ENCODE measurements at places on chromosomes 4 and X. TPM values are rescaled to one million over a fixed set of nuclear protein-coding genes. Genes with fewer than 3 reads are reported as not detected.

Gene SCD5
- 3.5 TPM for total RNA-seq

DNA sequence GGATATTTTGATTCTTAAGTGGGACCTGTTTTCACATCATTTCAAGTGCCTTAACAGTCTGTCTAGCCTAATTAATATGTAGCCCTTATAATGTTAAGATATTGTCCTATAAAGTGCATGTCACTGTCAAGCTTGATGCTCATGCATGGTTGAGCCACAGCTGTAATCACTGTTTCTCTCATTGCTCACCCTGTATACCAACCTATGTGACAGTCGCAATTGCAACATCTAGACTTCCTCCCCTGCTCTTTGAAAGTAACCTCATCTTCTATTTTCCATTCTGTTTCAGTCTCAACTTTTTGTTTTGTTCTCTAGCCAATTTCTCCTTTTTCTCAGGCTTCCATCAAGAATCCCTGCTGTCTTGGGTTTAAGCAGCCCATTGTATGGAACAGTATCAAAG lies 24.4 kb upstream of the MSL3 start:
- no peak for DNase-seq

DNA sequence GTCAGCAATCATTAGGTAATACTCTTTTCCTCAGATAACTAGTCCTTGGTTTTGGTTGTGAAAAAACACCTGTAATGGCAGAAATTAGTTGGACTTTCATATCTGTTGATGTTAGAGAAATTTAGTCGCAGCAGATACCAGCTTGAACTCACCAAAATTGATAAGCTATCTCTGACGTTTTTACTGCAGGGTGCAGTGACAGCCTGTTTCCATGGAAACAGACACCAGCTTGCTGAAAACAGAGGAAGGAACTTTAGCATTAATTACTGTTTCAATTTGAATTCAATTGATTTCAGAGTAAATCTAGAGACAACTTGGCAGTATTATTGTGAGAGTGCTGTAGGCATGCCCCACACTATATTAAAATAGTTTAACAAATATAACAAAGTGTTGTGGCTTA lies 246.5 kb downstream of the PPP1R2C start:
- no peak for DNase-seq

GRCh38 chr4:36177946-36178345 lies 66.4 kb downstream of the ARAP2 start:
- DNase-seq = no peak

DNA sequence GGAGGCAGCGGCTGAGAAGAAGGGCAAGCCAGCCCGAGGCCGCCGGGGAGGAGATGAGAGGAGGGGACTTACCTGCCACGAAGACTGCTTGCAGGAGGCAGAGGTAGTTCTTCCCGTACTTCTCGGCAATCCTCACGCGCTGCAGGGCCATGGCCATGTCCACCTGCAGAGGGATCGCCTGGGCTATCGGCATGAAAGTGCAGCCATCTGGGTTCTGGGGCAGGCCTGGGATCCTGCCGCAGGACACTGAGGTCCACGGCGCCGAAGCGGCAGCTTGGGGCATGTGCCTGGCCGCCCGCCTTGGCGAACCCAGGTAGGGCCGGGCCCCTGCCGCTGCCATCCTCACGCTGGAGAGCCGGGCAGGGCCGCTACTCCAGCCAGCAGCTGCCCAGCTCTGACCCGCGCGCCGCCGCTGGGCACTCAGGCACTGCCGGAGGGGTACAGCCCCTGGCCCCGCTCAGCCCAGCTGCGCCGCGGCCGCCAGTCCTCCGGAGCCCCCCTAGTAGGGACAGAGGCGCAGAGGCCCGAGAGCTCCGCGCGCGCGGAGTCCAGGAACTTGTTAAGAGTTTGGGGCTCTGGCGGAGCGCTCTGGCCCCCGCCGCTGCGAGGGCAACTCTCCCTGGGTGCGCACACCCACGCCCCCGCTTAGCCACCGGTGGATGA lies 16.0 kb downstream of the MCF2 start:
- DNase-seq = no peak

Gene FABP2
- total RNA-seq = not detected

DNA sequence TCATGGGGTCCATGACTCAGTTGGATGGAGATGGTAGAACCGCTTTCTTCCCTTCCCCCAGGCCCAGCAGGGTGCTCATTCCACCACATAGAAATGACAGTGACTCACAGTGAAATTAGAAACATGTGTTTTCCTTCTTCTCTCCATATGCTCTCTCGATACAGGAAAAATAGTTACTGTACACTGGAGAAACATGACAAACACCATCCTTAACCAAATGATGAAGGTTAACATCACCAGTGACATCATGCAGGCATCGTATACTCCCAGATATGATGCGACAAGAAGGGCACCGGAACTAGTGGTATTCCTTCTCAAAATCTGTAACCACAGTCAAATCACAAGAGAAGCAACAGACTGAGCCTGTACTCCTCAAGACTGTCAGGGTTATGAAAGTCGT lies 11.7 kb upstream of the RAB40A start:
- no peak for DNase-seq

Gene CT45A2
- not detected for total RNA-seq

DNA sequence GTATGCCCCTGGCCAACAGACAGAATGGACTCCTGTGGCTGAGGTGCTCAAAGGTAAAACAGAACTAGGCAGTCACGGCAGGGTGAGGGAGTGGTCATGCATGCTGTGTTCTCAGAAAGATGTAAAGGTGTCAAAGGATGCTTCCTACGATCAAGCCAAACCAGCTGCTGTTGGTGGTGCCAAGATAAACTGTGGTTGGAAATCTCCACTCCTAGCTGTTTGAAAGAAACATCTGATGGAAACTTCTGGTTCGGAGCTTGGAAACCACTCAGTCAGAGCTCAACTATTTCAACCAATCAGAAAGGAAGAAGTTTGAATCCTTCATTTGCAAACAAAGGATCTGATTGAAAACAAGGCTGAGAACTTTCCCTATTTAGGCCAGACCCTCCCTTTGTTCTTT lies 68.5 kb upstream of the DDX60 start:
- DNase-seq = no peak

DNA sequence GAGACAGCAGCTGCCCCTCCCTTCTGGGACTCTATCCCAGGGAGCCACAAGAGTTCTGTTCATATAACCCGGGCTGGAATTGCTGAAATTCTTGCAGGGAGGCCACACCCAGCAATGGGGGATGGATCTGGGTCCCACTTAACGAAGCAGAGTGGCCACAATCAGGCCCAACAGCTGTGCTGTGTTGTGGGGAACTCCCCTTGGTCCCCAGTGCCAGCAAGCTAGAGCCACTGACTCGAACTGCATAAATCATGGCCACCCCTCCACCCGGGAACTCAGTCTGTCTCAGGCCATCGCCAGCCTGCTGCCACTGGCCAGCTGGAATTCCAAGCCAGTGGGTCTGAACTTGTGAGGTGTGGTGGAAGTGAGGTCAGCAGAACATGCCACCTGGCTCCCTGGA lies 111.1 kb downstream of the KLF8 start:
- no peak for DNase-seq

DNA sequence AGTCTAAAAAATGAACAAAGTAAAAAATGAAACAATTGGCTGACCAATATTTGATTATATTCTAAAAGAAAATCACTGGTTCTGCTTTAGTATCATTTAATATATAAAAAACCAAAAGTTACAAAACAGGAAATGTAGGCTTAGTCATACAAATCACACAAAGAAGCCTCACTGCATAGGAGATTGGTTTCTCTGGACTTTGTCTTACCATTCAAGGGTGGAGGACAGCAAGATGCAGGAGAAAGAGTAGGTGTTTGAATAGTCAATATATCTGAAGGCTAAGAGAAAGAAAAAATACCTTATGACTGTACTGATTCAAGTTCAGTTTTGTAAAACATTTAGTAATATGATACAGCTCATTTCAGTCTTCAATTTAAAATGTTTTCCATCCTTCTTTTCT lies 28.6 kb upstream of the TAF9B start:
- peak; percentile 30 for DNase-seq

- no peak for DNase-seq
Observed at GRCh38 chrX:20224814-20225487, 41.8 kb downstream of the RPS6KA3 start.

DNA sequence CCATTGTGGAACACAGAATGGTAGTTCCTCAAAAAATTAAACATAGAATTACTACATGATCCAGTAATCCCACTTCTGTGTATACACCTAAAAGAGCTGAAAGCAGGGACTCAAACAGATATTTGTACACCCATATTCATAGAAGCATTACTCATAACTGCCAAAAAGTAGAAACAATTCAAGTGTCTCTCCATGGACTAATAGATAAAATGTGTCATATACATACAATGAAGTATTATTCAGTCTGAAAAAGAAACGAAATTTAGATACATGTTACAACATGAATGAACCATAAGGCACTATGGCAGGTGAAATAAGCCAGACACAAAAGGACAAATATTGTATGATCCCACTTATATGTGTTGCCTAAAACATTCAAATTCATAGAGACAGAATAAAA lies 145.1 kb downstream of the ANTXR2 start:
- no peak for DNase-seq

GRCh38 chr4:102604222-102604940 lies 103.2 kb downstream of the NFKB1 start:
- no peak for DNase-seq

DNA sequence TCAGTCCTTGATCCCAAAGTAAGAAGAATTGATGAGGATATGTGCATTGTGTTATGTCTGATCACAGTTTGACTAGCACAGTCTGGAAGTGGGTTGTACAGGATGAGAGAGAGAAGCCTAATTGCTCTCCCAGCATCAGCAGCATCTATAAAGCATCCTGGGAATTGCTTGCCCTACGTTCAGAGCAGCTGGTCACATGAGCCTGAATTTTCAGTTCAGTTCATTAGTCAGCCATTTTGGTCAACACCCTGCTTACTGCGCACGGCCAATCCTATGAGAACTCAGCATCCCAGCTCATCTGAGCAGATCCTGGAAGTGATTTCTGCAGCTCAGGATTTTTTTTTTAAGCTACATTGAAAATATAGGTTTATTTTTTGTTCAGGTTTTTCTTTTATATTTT lies at the start of gene RUFY3:
TSS of gene RUFY3 (plus strand) at position 218 of the 400 bp plus-strand sequence. CDS start 610 bp downstream, outside the sequence.
- no peak for DNase-seq

DNA sequence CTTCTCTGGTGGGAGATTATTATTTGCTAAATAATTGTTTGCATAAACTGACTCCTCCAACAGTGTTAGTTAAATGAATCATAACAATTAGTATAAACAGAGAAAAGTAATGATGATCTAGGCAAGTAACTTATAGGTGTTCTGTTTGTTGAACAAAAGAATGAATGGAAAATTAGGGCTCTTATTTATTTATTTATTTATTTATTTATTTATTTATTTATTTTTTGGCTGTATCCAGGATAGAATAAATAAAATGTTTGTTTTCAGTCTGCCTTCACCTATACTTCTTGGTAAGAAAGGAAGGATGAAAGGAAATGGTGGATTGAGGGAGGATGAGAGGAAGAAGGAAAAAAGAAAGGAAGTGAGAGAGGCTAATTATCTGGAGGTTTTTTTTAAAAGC lies 561.6 kb upstream of the MAGEB2 start:
- no peak for DNase-seq

Gene RS1
- not detected for total RNA-seq

Gene ATP8A1
- total RNA-seq = 0.19 TPM

Gene CT47B1
- not detected for total RNA-seq

GRCh38 chr4:174406383-174406782 lies 115.9 kb downstream of the HPGD start:
- no peak for DNase-seq

DNA sequence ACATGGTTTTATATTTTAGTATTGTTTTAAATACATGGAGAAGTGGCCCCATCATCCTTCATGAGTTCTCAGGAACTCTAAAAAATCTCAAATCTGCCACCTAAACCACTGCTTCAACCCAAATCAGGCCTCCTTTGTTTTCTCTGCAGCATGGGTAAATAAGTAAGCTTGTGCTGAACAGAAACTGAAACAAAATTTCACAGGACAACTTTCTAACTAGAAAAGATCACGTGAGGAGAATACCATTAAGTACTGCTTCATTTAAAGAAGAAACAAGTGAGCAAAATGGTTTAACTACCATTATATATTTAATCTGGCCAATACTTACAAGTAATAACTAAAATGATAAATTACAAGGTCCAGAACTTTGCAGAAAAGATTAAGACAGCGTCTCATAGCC lies 2.5 kb downstream of the ARAP2 start:
- peak; percentile 18 for DNase-seq

- DNase-seq = peak; percentile 3
Observed at GRCh38 chr4:21522296-21522695, 426.3 kb downstream of the KCNIP4 start.

DNA sequence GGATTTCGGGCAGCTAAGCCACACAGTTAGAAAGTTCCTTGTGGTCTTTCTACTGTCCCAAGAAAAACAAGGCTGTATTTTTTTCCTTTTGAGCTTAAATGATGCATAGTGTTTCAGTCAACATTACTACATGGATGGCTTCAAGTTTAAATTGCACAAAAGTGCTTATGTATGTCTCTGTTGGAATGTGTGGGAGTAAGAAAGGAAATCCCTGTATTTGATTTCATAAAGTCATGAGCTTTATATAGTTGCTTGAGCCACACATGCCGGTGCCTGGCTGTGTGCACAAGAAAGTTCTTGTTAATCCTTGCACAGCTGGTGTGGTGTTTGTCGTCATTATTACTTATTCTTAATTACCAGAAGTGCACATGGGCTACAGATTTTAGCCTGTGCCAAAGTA lies 262.2 kb downstream of the ARHGAP10 start:
- DNase-seq = peak; percentile 3

GRCh38 chrX:53715346-53715924 lies 28.9 kb upstream of the HUWE1 start:
- no peak for DNase-seq

GRCh38 chr4:47122592-47123291 lies 91.4 kb downstream of the GABRB1 start:
- peak; percentile 86 for DNase-seq

Gene ASMT
- total RNA-seq = not detected

- DNase-seq = peak; percentile 17
Observed at GRCh38 chrX:81241753-81242152, 39.9 kb downstream of the SH3BGRL start.

GRCh38 chr4:121139533-121140222 lies 24.4 kb downstream of the TNIP3 start:
- DNase-seq = peak; percentile 48

GRCh38 chr4:90495936-90496335 lies 368.7 kb downstream of the CCSER1 start:
- DNase-seq = no peak

Gene FRMD7
- total RNA-seq = not detected

DNA sequence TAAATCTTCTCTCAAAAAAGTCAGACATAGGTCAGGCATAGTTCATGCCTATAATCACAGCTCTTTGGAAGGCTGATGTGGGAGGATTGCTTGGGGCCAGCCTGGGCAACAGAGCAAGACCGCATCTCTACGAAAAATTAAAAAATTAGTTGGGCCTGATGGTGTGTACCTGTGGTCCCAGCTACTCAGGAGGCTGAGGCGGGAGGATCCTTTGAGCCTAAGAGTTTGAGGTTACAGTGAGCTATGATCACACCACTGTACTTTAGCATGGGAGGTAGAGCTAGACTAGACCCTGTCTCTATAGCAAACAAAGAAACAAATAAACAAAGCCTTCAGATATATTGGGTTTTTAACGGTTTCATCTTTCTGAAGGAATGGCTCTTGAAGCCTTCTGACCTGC lies 62.2 kb downstream of the DIPK2B start:
- DNase-seq = no peak

- no peak for DNase-seq
Observed at GRCh38 chr4:172404676-172405075, 591.5 kb downstream of the GALNTL6 start.

GRCh38 chr4:128107766-128108165 lies 46.7 kb downstream of the LARP1B start:
- DNase-seq = no peak

GRCh38 chr4:145484225-145484846 lies 2.7 kb downstream of the SMAD1 start:
- no peak for DNase-seq

Measured in MCF 10A (cell line).